ENCODE measurements at places on chromosomes 4 and X. TPM values are rescaled to one million over a fixed set of nuclear protein-coding genes. Genes with fewer than 3 reads are reported as not detected.
A peak's percentile ranks its signal among the peaks of the same experiment; 100 is the strongest.

DNA sequence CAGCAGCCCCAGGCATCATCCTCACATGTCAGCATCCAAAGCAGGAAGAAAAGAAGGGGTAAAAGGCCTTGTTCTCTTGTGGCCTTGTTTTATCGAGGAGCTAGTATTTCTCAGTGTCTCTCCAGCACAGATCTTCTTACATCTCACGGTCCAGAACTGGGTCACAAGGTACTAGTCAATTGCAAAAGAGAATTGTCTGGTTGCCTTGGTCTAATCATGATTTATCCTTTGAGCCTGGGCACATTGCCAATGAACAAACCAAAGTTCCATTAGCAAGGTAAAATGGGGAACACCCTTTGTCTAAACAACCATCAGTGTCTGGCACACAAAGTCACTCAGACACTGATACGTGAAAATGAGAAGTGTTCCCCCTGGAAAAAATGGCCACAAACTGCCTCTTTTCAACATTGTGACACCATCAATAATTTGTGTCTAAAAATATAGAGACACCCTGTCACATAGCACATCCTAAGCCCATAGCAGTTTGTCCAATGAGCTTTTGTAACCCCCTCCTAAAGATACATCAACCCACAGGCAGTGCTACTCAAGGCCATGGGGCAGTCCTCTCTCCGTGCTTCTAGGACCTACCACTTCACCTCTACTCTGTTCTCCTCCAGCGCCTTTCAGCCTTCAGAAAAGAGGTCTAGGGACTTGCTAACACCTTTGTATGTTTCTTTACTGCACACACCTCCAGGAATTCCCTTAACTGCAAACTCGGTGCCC lies 534.4 kb downstream of the MID1IP1 start:
- no peaks in the 10 kb centered on the region for H3K27me3 ChIP-seq
- H3K27ac ChIP-seq = peak overlapping the region; percentile 75
- H3K4me1 ChIP-seq = no peaks in the 10 kb centered on the region
- no peaks in the 10 kb centered on the region for H3K36me3 ChIP-seq
- DNase-seq = no peak

Gene PABPC4L
- total RNA-seq = 0.59 TPM

Gene CPZ
- 45.8 TPM for total RNA-seq

DNA sequence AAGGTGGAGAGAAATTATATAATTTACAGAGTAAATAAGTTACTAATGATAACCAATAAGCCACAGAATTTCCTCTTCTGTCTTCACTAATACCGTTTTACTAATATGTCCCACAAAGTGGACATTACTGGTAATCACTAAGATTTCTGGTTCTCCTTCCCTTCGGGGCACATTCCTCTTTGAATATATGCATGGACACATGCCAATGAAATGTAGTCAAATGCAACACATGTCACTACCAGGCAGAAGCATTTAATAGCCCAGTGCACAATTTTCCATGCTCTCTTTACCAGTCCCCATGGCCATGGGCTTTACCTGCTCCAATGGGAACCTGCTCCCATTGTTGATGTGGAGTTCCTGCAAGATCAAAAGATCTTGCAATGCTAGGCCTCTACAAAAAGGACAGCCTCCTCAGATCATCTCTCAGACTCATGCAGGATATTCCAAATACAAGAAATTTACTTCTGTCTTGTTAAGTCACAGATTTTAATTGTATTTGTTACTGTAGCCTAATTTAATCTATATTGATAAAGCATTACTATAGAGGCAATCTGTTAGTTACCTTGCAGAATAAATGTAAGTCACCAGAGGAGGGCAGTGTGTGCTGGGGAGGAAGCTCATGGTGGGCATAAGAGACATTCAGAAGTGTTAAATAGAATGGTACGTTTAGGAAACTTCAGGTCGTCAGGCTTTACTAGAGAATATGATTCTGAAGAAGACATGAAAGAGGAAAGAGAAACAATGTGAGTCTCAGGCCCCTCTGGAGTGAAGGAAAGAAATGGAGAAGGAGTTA lies 37.1 kb upstream of the INPP4B start:
- H3K36me3 ChIP-seq = no peaks in the 10 kb centered on the region
- no peak overlapping the region for H3K4me3 ChIP-seq
- no peaks in the 10 kb centered on the region for H3K4me1 ChIP-seq
- no peaks in the 10 kb centered on the region for H3K27me3 ChIP-seq

DNA sequence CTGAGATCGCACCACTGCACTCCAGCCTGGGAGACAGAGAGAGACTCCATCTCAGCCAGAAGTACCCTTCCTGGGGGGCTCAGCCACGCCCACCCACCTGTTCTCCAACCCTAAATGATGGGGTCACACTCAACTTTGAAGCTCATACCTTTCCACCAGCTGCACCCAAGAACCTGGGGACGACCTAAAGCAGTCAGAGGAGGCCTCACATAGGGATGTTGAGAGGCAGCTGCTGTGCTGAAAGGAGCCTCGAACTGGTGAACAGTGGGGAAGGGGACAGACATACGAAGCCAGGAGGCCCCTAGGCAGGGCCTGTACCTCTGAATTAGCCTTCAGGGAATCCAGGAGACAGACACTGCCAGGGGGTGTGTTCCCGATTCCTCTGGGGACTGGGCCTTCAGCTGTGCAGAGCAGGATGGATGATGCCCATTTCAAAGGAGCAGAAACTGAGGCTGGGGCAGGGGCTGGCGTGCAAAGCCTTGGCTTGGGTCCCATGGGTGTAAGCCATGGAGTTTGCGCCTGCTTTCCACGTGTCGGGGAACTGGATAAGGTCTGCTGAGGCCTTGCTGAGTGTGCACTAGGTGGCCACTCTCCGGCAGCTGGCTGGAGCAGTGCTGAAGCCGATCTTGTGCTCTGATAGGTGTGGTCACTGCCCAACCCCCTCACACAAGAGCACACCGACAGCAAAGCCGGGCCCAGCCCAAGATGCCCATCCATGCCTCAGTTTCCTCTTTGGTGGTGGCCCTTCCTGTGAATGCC lies 130.8 kb downstream of the CPZ start:
- H3K27ac ChIP-seq = no peak overlapping the region
- H3K4me1 ChIP-seq = no peaks in the 10 kb centered on the region
- H3K27me3 ChIP-seq = no peaks in the 10 kb centered on the region
- H3K4me3 ChIP-seq = no peak overlapping the region
- DNase-seq = peak; percentile 2
- H3K36me3 ChIP-seq = no peaks in the 10 kb centered on the region

Gene ZMAT1
- total RNA-seq = 8.4 TPM

DNA sequence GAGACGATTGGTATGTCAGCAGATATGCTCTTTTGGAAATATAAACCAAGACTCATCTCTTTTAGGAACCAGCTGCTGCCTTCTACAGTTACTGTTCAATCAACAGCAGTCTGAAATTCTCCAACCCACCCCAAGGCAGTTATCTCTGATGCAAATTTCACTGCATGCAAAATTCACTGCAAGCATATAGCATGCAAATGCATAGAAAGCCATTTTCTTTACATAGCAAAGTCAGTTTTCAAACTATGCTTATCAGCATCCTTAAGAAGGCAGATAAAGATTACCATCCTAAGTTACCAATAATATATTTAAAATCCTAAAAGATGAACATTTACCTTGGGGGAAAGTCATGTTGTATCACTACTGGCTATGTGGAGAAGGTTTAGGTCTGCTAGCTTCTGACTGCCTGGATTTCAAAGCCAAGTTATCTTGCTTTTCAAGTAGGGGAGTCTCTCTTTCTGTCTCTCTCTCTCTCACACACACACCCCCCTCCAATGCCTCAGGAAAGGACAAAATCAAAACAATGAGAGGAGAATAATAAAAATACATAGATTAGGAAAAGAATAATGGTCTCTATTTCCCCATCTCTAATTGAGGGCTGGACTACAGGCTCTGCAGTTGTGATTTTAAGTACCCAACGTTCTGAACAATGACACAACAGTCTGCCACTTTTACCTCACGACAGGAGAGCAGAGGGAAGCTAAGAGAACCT lies 1.5 kb downstream of the NMU start:
- no peak overlapping the region for H3K4me3 ChIP-seq
- no peaks in the 10 kb centered on the region for H3K4me1 ChIP-seq
- no peaks in the 10 kb centered on the region for H3K27me3 ChIP-seq
- no peak overlapping the region for H3K27ac ChIP-seq

- DNase-seq = no peak
- H3K4me1 ChIP-seq = no peaks in the 10 kb centered on the region
- H3K27me3 ChIP-seq = no peaks in the 10 kb centered on the region
- no peaks in the 10 kb centered on the region for H3K36me3 ChIP-seq
Observed at GRCh38 chrX:146355440-146355839, 454.1 kb upstream of the CXorf51B start.

- no peak overlapping the region for H3K4me3 ChIP-seq
- no peaks in the 10 kb centered on the region for H3K4me1 ChIP-seq
- DNase-seq = no peak
- H3K27me3 ChIP-seq = no peaks in the 10 kb centered on the region
Observed at GRCh38 chr4:24186466-24186865, 296.6 kb upstream of the PPARGC1A start.

- no peak overlapping the region for H3K4me3 ChIP-seq
- H3K27me3 ChIP-seq = no peaks in the 10 kb centered on the region
- H3K27ac ChIP-seq = no peak overlapping the region
- DNase-seq = no peak
Observed at GRCh38 chr4:150008546-150008945, 69.7 kb upstream of the DCLK2 start.

DNA sequence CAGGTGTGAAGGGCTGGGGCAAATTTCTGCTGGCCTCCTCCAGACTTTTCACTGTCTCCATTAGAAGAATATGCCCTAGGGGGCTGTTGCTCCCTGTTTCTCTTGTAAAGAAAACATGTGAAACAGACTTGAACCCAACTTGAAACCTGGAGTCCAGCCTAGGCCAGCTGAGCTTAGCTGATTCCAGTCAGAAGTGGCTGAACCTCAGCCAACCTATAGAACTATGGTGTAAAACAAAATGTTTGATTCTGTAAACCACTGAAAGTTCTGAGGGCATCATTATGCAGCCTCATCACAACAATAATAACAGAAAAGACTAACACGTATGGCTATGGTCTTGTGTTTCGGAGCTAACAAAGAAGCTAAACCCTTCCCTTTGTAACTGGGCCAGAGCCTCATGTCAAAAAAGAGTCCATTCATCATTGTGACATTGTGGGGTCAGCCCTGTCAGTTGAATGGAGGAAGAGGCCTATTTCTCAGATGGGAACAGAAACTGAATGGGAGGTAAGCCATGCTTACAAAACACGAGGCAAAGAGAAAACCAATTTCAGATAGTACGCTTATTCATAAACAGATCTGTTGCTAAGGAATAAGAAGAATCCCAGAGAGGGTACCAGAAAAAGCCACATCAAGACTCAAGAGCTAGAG lies 34.1 kb downstream of the SETD7 start:
- no peak overlapping the region for H3K27ac ChIP-seq
- no peaks in the 10 kb centered on the region for H3K27me3 ChIP-seq
- H3K36me3 ChIP-seq = no peaks in the 10 kb centered on the region

Gene CD38
- 4.6 TPM for total RNA-seq

- H3K4me3 ChIP-seq = no peak overlapping the region
- H3K36me3 ChIP-seq = no peaks in the 10 kb centered on the region
- no peak overlapping the region for H3K27ac ChIP-seq
- H3K27me3 ChIP-seq = no peaks in the 10 kb centered on the region
Observed at GRCh38 chr4:167032871-167033270, 201.4 kb downstream of the SPOCK3 start.

Gene NWD2
- total RNA-seq = not detected

DNA sequence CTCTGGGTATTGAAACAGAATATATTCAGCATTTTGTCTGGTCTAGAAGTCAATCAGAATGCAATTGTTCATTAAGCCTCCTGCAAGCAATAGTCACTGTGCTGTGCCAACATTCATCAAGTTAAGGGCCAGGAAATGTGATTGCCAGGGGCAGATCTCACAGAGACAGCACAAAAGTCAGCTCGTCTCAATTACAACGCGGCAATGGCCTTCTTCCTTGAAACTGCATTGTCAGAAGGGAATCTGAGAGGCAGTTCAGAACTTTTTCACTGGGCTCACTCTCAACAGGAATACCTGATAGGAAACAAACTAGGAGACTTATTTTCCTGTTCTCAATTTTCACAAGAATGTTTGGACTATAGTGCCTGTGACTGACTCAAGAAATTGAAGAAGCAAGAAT lies 131.1 kb upstream of the NR3C2 start:
- H3K27ac ChIP-seq = no peak overlapping the region
- H3K36me3 ChIP-seq = no peaks in the 10 kb centered on the region

Gene ARHGAP4
- 28.3 TPM for total RNA-seq

GRCh38 chr4:4857001-4857808 lies 2.3 kb upstream of the MSX1 start:
- no peak overlapping the region for H3K27ac ChIP-seq
- no peaks in the 10 kb centered on the region for H3K36me3 ChIP-seq
- no peak for DNase-seq
- peaks cover 7% of the 10 kb centered on the region for H3K27me3 ChIP-seq
- H3K4me1 ChIP-seq = no peaks in the 10 kb centered on the region
- peak overlapping the region; percentile 20 for H3K4me3 ChIP-seq

GRCh38 chrX:53681661-53682060 lies 4.9 kb downstream of the HUWE1 start:
- no peak overlapping the region for H3K4me3 ChIP-seq
- no peaks in the 10 kb centered on the region for H3K4me1 ChIP-seq
- DNase-seq = no peak

GRCh38 chr4:64781737-64782326 lies 372.6 kb upstream of the TECRL start:
- H3K27ac ChIP-seq = no peak overlapping the region
- H3K36me3 ChIP-seq = no peaks in the 10 kb centered on the region
- H3K27me3 ChIP-seq = no peaks in the 10 kb centered on the region
- no peaks in the 10 kb centered on the region for H3K4me1 ChIP-seq
- no peak for DNase-seq

GRCh38 chr4:139922406-139923024 lies 231.5 kb downstream of the MAML3 start:
- peaks cover 32% of the 10 kb centered on the region for H3K4me1 ChIP-seq
- H3K4me3 ChIP-seq = no peak overlapping the region
- DNase-seq = no peak
- H3K36me3 ChIP-seq = no peaks in the 10 kb centered on the region
- no peaks in the 10 kb centered on the region for H3K27me3 ChIP-seq

DNA sequence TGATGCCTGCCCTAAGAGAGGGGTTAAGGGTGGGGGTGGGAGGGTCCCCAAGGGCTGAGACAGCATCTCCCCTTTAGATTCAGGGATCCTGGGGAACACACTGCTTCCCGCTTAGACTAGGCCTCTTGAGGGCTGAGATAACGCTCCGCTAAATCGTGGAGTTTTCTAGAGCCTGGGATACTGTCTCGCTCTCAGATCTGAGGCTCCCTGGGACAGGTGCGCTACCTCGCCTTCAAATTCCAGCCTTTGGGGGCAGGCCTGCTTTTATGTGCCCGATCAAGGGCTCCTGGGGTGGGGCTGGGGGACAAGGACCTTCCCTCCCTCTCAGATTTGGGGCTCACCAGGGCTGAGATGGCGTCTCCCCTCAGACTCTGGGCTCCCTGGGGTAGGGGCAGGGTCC lies 440 bp upstream of the ARHGAP36 start:
- H3K27me3 ChIP-seq = no peaks in the 10 kb centered on the region
- no peak overlapping the region for H3K4me3 ChIP-seq

DNA sequence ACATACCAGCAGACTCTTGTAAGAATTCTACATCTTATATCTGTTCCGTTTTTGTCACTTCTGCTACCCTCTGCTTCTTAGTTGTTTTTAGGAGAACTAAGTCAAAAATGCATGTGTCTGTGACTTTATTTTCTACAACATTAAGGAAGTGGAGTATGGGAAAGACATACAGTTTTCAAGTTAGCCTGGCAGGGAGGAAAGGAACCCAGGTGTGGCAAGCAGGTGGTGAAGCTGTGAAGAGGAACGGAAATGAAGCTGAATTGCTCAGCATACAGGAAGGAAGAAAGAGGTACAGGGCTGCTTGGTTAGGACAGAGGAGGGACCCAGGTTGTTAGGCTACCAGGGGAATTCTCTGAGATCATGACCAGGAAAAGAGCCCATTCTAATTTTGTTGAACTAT lies 9.4 kb downstream of the GPRIN3 start:
- H3K27ac ChIP-seq = no peak overlapping the region
- H3K4me1 ChIP-seq = no peaks in the 10 kb centered on the region
- no peak overlapping the region for H3K4me3 ChIP-seq
- no peaks in the 10 kb centered on the region for H3K27me3 ChIP-seq
- no peaks in the 10 kb centered on the region for H3K36me3 ChIP-seq

Measured in uterus (tissue), 4 donors.